ENCODE measurements at places on chromosomes 2 and 18. TPM values are rescaled to one million over a fixed set of nuclear protein-coding genes. Genes with fewer than 3 reads are reported as not detected.

Gene CGREF1
- total RNA-seq, result 3.2 TPM

Gene ABCB11
- total RNA-seq, result 0.68 TPM

Gene FRZB
- total RNA-seq, result 0.57 TPM

Gene GRHL1
- total RNA-seq, result 192 TPM

Measured in esophagus squamous epithelium (tissue), 5 donors.